ENCODE measurements at places on chromosomes 7 and 10. TPM values are rescaled to one million over a fixed set of nuclear protein-coding genes. Genes with fewer than 3 reads are reported as not detected.

UPP1 gene
- total RNA-seq = 87.6 TPM

CH25H gene
- not detected for total RNA-seq

DNA sequence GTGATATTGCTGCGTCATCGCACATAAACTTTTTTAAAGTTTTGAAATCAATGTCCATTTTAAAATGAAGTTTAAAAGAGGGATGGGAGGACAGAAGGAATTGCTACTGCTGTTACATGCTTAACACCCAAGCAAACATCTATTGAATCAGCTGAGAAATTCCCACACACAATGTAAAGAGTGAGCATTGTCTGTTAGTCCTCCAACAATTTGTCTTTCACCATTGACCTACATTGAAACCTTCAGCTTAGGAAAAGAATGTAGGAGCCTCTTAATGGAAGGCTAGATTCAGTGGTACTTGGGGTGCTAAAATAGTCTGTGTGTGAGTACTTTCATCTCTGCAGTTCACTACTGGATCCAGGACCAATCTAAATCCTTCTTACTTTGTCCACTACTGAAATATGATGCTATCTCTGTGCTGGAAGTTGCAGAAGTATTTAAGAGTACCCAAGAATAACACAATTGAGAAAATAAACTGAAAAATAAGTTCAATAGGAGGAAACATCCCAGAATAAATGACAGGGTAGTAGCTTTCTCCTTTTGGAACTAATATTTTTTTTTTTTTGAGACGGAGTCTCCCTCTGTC is 23.8 kb upstream of the FBXW4 start:
- no peak for DNase-seq

- no peak for DNase-seq
These were observed 24.0 kb upstream of the ACTR3B start for GRCh38 chr7:152735443-152736004.

GRCh38 chr7:11767148-11767547 is 64.8 kb downstream of the THSD7A start:
- DNase-seq = no peak

DNA sequence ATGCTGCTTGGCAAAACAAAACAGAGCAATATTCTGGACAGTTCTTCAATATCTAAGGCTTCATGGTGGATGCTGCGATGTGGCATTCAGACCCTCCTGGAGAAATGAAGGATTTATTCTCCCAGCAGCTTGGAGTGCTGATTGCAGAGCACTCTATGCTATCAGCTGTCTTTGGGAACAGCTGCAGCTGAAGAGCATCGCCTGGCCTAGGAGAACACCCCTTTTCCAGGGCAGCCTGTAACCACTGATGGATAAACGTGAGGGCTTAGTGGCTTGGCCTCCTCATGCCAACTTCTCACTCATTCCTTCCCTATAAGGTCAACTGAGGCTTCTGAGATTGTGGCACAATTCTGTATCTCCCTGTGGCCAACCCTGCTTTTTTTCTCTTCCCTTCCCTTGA is 638.1 kb upstream of the CNTNAP2 start:
- DNase-seq = no peak

GRCh38 chr10:89248990-89249389 is 2.6 kb downstream of the LIPA start:
- DNase-seq = no peak

ADRB1 gene
- total RNA-seq = 2.3 TPM

DNA sequence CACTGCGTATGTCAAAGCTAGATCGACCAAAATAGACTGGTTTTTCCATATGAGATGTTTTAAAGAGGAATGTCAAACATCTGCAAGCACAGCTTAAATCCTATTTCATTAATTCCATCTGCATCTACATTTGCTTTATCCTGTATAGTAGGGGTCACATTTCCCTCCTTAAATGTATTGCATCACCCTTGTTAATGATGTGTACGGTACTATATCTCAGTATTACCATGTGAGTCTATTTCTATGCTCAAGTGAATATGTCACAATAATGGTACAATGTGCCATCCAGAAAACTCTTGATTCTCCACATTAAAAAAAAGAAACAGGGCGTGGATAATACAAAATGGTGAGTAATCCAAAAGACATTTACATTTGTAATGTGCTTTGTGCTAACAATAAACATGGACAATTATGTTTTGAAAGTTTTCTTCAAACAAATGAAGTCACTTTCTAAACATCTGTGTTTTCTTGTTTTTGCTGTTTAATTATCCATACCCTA is 56.6 kb downstream of the TWIST1 start:
- no peak for DNase-seq

DNA sequence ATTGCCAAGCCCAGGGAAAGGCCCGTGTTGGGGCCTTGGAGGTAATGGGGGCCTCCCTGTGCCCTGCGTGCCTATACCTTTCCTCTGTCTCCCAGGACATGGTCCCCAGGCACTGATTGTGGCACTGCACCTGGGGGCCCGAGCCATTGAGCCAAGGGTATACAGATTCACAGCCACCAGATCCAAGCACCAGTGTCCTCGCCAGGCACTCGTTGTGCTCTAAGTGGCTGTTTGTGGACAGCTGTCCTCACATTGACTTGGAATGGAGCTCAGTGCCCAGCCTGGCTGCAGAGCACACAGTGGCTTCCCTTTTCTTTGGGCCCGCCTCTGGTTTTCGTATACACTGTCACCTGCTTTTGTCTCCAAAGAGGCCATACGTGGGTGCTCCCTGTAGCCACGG is 72.0 kb upstream of the BTBD16 start:
- DNase-seq = no peak

DNA sequence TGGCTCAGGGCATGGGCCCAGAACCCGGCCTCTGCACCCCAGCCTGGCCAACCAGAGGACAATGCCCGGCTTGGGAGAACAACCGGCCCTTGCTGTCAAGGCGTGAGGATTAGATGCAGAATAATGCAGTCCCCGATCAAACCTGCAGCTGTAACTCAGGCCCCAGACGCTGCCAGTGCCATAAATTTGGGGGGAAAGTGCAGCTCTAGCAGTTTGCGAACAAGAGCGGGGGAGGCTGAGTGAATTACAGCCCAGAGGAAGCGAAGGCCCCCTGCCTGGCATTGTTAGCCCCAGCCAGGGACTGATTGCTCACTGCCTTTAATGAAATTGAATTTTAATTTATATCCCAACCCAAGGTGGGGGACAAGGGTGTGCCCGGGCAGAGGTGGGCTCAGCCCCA is 38.0 kb upstream of the GNA12 start:
- no peak for DNase-seq

CAV1 gene
- total RNA-seq = 0.87 TPM

TIAL1 gene
- total RNA-seq = 181 TPM

- no peak for DNase-seq
These were observed 22.6 kb upstream of the AMZ1 start for GRCh38 chr7:2665359-2665791.

DNA sequence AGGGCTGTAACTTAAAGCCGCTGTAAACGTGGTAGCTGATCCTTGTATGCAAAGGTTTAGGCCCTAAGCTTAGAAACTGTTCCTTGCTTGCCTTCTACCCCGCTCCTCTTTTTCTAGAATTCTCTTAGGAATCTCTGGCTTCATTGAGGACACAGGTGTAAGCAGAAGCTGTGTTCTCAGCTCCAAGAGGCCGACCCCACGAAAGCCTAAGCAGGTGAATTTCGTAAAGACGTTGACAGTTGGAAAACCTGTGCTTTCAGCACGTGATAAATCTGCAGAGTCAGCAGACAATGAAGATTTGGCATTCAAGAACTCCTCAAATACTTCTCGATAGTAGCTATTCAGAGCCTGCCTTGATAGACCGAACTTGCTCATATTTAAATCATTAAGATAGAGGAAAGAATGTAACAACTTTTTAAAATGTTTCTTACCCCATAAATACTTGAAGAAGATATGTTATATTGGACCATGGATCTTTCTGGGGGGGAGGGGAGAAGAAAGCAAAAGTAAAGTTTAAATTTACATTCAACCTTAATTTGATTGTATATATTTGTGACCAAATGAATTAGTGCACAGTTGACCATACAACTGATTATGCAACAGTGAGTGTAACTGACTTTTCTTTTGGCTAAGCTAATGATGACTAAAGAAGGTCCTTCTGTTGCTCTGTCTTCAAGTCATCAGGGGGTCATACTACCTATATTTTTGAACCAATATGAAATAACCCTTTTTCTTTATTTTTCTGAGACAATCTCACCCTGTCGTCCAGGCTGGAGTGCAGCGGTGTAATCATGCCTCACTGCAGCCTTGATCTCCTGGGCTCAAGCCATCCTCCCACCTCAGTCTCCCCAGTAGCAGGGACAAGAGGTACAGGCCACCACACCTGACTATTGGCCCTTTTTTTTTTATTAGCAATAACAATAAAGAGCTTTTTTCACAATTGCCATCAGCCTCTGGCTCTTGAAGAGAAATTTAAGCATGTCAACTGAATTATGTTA is 1.2 kb upstream of the GDI2 start:
- peak; percentile 48 for DNase-seq

SLC16A12 gene
- total RNA-seq = not detected

DNA sequence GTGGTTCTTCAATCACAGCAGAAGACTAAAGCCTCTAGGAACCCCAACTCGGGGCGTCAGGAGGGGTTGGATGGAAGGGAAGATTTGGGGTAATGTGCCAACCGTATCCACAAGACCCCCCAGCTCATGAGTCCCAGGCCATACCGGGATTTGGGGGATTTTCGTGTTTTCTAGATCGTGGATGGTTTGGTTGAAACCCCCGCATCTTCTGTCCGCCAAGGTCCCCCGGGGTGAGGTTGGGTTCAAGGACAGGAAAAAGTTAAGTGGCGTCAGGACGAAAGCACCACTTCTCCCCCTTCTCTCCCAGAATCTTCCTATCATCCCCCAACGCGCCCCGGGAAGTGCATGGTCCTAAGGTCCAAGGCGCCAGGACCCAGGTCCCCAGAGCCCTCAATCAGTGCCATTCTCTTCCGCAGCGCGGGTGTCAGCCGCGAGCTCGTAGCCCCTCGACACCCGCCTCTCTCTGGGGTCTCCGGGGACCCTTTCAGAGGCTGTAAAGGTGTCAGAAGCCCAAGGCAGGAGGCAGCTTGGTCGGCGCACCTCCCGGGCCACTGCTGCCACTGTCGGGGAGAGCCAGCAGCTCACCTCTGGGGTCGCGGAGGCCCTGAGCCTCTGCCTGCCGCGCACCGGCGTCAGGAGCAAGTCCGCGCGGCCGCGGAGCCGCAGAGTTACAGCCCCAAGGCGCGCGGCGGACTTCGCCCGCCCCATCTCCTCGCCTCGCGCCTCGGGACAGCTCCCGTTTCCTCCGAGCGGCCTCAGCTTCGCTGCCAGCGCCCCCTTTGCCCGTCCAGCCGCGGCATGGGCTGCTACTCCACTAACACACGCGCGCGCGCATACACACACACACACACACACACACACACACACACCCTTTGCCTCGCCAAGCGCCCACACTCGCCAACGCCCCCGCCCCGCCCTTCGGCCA is 1.5 kb downstream of the MKX start:
- DNase-seq = no peak

- DNase-seq = no peak
These were observed 793.0 kb upstream of the IGFBP3 start for GRCh38 chr7:46713868-46714596.

DNA sequence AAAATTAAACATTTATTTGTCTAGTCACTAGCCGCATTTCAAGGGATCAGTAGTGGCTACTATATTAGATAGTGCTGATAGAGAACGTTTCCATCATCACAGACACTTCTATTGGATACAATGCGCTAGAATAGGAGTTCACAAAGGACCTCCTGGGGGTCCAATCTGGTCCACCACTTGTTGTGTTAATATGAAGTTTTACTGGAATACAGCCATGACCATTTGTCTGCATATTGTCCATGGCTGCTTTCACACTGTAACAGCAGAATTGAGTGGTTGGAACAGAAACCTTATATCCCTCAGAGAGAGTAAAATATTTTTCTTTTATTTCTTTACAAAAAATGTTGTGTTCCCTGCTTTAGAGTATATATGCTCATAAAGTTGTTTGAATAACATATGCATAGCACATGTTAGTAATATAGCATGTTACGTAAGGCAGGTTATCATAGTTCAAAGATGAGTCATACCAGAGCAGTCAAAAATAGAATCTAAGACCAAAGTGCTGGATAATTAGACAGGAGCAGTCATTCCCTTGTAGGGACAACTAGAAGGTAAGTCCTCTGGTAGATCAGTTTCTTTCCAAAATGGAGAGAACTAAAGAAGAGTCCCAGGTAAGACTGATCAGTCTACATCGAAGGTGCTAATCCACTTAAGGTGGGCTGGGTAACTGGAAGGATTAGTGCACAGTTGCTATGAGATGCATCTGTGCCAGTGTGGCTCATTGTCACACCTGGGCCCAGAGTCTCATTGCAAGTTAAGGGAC is 14.9 kb downstream of the BZW2 start:
- no peak for DNase-seq

- DNase-seq = no peak
These were observed 142.2 kb upstream of the INSYN2A start for GRCh38 chr10:127338399-127339110.

GRCh38 chr7:105602325-105603305 is 21.3 kb upstream of the EFCAB10 start:
- DNase-seq = no peak

DNA sequence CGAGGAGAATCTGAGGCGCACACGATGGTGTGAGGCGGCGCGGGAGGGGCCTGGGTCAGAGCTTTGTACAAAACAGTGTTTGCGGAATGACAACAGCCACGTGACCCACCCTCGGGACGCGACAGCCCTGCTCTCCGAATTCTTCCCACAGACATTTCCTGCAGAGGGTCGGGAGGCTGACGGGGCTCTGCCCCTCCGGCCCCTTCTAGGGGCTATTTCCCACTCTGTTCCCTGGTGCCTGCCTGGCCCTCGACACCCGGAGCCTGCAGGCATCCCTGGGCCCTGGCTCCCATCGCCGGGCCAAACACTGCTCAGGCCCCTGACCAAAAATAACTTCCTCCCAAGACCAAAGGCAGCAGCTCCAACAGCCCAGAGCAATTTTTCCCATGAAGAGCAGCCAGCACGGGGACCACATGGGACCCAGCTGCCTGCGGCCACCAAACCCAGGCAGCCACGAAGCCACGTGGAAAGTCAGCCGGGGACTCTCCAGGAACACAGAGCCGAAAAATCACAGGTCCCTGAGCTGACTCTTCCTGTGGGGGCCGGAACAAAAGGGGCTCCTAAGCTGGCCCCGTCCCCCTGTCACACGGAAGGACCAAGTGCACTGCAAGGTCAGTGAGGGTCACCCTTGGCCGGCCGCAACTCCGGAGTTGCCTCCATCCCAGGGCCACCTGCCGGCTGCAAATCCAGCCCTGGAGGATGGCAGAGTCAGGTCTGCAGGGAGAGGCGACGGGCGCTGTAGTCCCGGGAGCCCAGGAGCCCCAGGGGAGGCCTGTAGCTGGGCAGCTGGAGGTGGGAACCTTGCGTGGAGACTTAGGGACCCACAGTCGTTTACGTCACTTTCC is 42.0 kb downstream of the PAPOLB start:
- DNase-seq = no peak

Data from activated CD8-positive, alpha-beta memory T cell treated with anti-CD3 and anti-CD28 coated beads, Interleukin-2, amount 10 ng/mL, durations not matched to agents 7 days and 5 days (primary cell).